ENCODE measurements at places on chromosomes 2 and 18.

DNA sequence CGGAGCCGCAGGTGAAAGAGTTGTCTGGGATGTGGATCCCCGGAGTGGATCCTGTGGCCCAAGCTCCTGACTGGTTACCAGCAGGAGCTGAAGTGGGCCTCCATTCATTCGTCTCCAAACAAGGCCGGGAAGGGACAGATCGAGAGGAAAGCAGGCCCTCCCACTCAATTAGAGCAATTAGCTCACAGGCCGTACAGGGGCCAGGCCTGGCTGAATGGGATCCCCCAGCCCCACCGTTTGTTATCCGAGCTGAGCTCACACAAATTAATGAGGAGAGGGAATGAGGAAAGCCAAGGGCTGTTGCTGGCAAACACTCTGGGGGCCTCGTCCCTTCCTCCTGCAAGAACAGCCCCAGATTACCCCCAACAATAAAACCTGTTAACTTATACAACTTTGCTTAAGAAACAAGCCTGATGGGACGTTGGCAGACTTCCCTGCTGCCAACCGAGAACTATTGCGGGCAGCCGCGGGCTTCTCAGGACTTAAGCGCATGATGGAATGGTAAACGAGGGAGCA is 338.0 kb downstream of the BCL11A start:
- DNase-seq, result no peak

DNA sequence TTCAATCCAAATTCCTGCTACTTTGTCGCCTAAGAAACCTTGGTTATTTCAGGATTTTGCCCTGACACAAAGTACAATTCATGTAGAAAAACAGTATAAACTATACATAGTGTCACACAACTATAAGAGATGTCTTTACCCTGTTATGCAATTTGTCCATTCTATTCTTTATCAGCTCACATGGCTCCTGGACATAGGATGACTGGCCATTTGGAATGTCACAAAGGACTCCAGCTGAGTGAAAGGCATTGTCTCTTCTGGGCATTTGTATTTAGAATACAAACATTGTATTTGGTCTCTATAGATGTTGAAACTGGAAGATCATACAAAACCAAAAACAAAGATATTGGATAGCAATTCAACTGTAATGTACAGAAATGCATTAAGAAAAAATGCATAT is 944.6 kb upstream of the LRRTM1 start:
- DNase-seq, result no peak

- DNase-seq, result peak; percentile 20
Measured at GRCh38 chr18:31954349-31954748, 11.4 kb upstream of the TRAPPC8 start.

DNA sequence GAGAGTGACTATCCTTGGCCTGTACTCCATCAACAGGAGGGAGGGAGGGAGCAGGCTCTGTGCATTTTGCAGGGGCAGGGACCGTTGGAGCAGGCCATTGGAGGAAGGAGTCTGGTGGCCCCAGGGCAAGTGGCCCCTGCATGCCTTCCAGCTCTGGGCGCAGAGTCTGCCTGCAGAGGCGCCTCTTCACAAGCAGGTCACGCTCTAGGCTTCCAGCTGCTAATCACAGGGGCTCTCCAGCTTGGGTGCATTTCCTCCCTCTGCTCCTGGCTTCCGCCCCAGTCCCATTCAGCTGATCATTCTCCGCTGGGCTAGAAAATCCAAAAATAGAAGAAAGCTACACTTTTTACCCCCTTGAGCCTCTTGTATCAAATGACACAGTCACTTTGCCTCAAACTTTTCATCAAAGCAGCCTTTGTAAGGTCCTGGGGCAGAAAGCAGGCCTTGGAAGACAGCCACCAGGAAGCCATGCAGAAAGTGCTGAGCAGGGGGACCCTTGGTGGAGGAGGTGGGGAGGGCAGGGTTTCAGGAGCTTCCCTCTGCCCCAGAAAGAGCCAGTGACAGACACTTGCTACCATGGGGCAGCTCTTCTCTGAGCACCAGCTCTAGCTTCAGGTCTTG is 11.3 kb downstream of the TMEM247 start:
- no peak for DNase-seq

- DNase-seq, result no peak
Measured at GRCh38 chr2:149160701-149161217, 122.3 kb downstream of the LYPD6B start.

GRCh38 chr2:218278531-218279360 is 8.4 kb downstream of the PNKD start:
- no peak for DNase-seq

GRCh38 chr18:62982600-62983251 is 267.4 kb downstream of the PHLPP1 start:
- DNase-seq, result peak; percentile 52

- DNase-seq, result peak; percentile 97
Measured at GRCh38 chr2:207683879-207684627, 27.4 kb upstream of the CCNYL1 start.

GRCh38 chr2:50449306-50449705 is 582.6 kb downstream of the NRXN1 start:
- no peak for DNase-seq

- DNase-seq, result no peak
Measured at GRCh38 chr2:166104773-166105172, 23.0 kb downstream of the SCN1A start.

- DNase-seq, result peak; percentile 74
Measured at GRCh38 chr2:237674731-237675276, 47.4 kb downstream of the LRRFIP1 start.

DNA sequence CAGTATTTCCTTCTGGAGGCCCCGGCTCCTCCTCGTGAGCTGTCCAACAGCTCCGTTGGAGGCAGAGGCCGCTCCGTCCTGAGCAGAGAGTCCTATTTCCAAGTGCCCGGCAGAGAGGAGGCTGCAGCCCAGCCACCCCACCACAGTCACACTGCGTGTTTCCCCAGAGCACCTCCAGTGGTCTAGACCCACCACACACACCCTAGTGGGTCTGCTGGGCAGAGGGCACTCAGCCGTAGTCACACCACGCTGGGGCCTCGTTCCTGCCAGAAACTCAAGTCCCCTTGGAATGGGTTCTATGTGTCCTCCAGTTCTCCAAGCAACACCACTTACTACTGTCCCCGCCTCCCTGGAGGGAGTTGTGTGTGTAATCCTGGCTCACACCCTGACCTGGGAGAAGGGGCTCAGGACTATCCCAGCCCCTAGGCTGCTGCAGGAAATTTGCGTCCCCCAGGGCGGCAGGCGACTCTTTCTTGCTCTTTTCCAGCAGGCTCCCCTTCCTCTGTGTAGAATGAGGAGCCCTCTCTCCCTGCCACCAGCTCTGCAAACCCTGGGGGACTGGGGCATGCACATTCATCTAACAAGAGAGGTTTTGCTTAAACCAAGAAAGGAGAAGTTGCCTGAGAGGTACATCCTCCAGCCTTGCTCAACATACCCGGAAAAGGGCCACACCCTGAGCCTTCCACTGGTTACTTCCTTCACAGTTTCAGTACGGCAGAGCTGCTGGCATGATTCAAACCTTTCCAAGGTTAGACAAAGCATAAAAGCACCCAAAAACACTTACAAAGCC is 114.1 kb downstream of the NDUFA10 start:
- no peak for DNase-seq

DNA sequence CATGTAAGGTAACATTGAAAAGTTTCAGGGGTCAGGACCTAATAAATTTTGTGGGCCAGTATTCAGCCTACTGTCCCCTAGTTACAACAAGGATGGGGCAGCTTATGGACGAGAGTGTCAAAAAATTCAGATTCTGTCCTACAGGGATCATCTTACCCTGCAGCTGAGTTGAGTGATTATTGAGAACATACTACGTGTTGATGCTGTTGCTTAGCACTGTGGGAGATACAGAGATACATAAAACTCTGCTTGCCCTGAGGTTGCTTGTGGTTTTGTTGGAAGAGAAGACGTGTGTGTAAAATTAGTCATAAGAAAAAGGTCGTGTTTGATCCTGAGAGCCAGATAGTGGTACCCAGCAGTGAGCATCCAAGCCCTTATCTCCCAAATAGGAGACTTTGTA is 253.2 kb downstream of the NEDD4L start:
- peak; percentile 23 for DNase-seq

DNA sequence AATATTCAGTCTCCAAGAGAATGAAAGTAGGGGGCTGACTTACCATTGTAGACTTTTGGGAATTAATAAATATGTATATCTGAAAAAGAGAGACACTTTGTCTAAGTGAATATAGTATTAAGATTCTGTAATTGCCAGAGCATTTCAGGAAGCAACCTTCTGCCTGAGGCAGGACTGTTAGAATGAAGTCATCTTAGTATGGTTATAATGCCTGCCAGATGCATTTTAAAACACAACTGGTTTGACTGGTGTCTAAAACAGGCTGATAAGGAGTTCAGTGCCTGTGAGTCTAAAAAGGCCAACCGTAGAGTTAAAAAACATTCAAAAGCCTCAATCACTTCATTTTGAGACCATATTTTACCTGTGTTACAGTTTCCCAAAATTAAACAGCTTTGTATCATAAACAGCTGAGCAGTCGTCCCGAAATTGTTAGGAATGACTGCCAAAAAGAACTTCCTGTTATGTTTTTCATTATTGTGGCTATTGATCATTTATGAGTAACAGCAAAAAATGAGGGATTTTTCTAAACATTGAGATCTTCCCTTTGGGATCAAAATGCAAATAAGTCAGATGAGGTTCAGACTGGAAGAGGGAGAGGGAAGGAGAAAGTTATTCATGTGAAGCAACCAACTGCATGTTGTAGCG is 443.9 kb downstream of the PID1 start:
- no peak for DNase-seq

GRCh38 chr2:200349868-200350267 is 43.4 kb downstream of the SPATS2L start:
- DNase-seq, result no peak

- peak; percentile 9 for DNase-seq
Measured at GRCh38 chr2:83233326-83233725, 1225.8 kb downstream of the SUCLG1 start.

DNA sequence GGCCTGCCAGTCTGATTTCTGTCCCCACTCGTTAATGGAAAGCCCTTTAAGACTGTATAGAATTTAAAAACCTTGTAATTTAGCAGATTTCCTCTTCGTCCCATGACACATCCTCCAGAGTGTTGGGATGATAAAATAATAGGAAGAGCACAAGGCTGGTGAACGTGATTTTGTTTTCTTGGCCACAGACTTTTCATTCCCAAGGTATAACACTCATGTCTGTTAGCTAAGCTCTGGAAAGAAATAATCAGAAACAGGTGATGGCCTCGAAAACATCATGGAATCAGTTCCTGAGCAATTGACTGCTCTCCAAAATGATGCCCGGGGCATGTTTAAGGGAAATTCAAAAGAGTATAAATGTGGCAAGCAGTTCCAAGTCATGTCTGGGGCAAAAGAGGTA is 337.8 kb upstream of the TCF4 start:
- DNase-seq, result no peak

- DNase-seq, result no peak
Measured at GRCh38 chr2:160614391-160614790, 120.8 kb upstream of the RBMS1 start.

DNA sequence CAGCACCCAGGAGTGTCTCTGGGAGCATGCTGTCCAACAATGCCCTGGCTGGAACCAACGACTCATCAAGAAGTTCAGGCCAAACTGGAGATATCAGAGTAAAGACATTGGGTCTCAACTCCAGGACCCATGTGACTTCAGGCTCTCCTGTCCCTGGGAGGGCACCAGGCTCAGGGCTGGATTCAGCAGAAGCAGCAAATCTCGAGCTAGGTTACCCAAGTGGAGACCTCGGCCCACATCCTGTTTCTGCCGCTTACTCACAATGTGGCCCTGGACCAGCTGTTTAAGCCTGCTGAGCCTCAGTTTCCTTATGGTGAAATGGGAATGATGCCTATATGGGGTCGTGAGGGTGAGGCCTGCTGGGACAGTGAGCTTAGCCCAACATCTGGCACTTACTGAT is 9.3 kb upstream of the OTOF start:
- DNase-seq, result no peak

DNA sequence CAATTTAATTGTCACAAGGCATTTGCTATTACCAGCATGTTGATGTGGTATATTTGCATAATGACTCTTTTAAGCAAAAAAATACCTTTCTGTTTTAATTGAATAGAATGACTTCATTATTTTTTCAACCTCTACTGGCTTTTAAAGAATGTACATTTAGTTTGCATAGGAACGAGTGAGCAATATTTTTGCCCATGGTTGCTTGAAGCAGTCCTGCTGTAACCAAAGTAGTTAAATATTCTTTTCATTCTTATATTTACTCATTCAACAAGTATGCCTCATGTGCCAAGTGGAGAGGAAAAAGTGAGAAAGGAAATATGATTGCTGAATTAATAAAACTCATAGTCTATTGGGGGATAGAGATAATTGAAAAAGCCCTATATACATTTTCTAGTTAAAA is 184.7 kb downstream of the DSEL start:
- peak; percentile 58 for DNase-seq

- peak; percentile 41 for DNase-seq
Measured at GRCh38 chr2:82796132-82796531, 1662.9 kb downstream of the SUCLG1 start.

DNA sequence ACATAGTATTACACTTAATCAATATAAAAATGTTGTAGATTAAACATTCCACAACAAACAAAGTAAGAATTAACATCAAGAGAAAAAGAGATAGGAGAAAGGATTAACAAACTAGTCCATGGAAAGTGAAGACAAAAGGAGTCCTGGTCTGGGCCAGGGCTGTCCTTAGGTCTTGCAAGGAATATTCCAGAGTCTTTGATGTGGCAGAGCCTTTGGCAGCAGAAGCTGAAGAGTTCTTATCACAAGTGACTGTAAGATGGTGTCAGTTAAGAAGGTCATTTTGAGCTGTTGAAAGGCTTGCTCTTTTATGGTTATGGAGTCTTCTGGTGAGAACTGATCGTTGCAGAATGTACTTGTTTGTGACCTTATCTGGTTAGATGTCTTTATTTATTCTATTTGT is 127.7 kb upstream of the LRRTM4 start:
- no peak for DNase-seq

- DNase-seq, result peak; percentile 85
Measured at GRCh38 chr2:47344890-47345589, 57.9 kb upstream of the MSH2 start.

GRCh38 chr2:43745457-43745856 is 28.4 kb upstream of the DYNC2LI1 start:
- peak; percentile 81 for DNase-seq

GRCh38 chr2:3210257-3210656 is 167.4 kb downstream of the EIPR1 start:
- DNase-seq, result no peak

- peak; percentile 44 for DNase-seq
Measured at GRCh38 chr2:223314811-223315210, 262.8 kb downstream of the KCNE4 start.

Data from fibroblast of skin of back (primary cell).